Activated naive CD4-positive, alpha-beta T cell (primary cell): ENCODE measurements at places on chromosomes 5 and 9.

DNA sequence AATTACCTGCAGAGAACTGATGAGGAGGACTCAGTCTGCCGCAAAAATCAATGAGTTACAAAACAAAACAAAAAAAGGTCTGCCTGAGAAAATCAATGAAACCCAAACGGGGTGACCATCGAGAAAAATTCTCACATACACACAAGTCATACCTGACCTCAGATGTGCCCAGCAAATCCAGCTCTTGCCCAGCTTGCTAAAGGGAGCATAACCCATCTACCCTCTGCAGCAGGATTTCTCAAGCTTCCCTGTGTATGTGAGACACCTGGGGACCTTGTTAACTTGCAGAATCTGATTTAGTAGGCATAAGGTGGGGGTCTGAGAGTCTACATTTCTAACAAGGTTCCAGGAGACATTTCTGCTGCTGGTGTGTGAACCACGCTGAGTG is 126.3 kb downstream of the TLE1 start:
- no peak for DNase-seq

DNA sequence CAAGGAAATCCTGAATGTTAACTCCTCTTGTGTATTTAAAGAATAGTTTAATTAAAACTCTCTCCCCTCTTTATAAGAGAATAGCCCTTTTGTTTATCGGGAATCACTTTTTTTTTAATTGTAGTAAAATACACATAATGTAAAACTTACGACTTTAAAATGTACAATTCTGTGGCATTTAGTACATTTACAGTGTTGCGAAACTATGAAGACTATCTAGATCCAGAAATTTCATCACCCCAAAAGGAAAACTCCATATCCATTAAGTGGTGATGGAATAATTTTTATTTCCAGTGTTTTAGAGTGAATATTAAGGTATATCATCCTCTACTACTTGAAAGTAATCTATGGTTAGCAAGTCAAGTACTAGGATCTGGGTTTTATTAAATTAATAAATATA is 36.8 kb downstream of the KDM3B start:
- DNase-seq, result no peak

DNA sequence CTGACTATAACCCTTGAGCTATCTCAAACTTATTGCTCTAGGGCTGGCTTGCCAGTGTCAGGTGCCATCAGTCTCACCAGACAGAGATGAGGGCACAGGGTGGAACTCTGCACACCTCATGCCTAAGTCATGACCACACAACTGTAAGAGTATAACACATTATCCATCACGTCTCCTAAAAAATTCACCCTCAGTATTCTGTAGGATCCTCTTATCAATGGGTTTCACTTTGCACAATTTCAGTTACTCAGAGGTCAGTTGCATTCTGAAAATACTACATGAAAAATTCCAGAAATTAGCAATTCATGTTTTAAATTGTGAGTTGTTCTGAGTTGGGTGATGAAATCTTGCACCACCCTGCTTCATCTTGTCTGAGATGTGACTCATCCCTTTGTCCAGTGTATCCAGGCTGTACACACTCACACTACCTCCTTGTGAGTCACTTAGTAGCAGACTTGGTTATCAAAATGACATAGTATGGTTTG is 690.9 kb upstream of the CDH18 start:
- no peak for DNase-seq

- DNase-seq, result no peak
Observed at GRCh38 chr5:59351076-59351794, 542.3 kb downstream of the PDE4D start.

- no peak for DNase-seq
Observed at GRCh38 chr5:50320131-50320749, 120.8 kb downstream of the EMB start.

DNA sequence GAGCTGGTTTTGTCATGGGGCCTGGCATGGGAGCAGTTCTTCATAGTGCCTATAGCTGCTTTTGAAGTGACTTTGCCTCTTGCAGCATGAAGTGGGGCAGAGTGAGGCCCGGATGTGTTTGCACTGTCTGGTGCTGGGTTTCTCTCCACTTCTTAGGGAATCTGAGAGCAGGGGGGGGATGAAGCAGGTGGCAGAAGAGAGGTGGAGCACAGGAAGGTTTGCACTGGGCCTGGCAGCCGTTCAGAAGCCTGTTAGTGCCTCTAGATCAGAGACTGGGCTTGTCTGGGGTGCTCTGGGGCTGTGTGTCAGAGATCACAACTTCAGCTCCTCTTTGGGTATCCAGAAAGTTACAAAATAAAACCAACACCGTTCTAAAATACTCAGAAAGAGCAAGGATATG is 18.4 kb downstream of the USP20 start:
- no peak for DNase-seq

DNA sequence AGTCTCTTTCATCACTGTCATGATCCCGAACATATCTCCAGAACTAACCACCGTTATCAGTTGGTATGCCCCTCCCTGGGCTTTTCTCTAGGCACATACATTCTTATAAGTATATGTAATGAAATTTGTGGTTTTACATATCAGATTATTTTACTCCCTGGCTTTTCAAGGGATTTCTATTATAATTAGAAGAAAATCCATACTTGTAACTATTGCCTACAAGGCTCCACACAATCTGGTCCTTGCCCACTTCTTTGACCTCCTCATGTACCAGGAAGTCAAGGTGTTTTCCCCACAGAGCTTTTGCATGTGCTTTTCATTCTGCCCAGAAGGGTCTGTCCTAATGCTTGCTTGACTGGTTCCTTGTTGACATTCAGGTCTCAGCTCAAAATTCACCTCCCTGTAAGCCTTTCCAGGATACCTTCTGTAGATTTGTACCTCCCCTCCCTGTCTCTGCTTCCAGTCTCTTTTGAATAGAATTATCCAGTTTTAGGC is 33.6 kb upstream of the HSD17B4 start:
- no peak for DNase-seq

GRCh38 chr5:175710326-175710725 is 52.5 kb downstream of the HRH2 start:
- no peak for DNase-seq

DNA sequence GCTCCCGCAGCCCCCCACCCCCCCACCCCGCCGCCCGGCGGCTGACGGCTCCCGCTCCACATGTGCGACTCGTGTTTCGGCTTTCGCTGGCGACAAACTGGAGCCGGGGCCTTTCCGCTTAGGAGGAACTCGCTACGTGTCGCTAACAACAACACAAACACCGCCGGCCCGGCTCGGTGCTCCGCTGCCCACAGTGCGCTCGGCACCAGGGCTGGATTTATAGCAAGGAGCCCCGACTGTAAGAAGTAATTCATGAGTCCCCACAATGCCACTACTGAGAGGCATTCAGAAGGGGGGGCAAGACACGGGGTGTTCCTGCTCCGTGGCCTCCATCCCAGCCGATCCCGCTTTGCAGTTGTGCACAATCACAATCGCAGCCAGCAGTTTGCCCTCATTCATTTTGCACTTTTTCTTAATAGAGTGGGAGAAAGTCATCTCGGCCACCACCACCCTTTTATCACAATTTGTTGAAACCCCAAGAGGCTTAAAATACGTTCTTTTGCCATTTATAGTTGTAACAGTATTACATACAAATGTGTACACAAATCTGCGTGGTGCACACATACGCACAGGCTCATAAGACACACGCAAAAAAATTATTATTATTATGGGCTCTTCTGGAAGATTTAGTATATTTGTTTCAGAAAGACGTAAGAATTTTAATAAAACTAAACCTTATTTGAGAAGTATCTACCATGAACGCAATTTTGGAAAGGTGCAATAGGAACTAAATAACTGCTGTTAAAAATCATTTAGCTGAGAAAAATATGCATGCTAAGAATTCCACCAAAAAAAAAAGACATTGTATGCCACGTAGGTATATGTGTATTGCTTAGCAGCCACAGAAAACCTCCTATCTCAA is 48.1 kb downstream of the EBF1 start:
- DNase-seq, result no peak

DNA sequence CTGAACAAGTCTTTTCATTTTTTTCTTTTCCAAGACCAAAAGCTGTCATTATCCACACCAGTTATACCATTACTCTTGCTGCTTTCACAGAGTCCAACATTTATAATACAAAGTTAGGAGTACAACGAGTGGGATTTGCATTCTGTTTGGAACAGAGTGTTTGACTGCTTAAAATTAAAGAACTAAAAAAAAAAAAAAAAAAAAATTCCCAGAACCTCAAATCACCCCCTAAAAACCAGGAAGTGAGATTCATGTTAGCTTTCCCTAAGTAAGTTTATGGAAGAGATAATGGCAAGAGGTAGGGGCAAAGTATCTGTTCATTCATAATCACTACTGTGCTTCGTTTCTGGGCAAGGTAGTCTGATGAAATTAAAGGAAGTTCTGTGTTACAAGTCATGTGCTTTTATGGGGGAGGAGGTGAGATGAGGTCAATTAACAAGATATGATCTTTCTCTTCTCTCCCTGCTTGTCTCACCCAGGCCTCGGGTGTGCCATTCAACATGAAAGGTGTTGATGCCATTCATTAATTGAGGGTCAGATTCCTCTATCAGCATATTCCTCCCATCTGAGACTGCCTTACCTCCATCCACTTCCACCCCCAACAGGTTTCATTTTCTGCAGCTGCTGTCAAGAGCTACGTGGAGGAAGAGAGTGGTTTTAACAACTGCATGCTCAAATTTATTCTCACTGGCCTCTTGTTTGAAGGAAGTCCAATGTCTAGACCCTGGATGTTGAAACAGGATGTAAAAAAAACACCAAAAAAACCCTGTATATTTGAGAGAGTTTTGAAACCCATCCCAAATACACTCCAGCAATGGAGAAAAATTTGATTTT is 58.1 kb downstream of the MARCHF3 start:
- no peak for DNase-seq

DNA sequence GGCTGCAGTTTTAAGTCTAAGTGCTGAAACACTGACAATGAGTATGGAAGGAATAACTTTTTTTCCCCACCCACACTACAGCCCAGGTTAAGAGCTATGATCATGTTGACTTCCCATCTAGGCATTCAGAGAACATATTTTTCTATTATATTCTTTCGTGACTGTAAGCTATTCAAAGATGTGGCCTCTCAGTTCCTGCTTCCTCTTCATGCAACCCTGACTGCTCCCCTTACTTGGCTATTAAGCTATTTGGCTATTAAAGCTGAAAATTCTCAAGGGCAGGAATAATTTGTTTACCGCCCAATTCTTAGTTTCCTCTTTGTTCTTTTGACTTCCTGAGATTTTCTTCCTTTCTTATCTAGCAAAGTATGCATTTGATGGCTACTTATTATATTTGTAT is 18.6 kb upstream of the ALDH1A1 start:
- no peak for DNase-seq

DNA sequence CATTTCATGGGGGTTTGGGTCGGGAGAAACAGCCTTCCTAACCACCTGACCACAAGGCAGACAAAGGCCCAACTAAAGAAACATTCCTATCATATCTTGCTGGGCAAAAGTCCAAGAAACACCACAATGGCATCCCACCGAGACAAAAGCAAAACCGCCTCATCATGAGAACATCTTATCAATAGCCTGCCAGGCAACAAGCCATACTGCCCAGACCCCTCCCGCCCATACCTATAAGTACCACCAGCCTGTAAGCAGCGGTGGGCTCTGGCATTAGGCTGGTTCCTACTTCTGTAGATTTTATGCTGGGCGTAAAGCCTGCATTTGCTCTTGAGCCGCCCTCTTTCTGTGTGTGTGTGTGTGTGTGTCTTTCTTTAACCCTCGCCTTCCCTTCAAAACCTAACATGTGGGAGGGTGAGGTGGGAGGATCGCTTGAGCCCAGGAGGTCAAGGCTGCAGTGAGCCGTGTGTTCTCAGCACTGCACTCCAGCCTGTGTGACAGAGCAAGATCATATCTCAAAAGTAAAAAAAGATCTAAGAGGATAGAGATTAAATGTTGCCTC is 56.9 kb downstream of the PDE6A start:
- no peak for DNase-seq

- DNase-seq, result no peak
Observed at GRCh38 chr5:143968071-143968878, 156.3 kb downstream of the HMHB1 start.

DNA sequence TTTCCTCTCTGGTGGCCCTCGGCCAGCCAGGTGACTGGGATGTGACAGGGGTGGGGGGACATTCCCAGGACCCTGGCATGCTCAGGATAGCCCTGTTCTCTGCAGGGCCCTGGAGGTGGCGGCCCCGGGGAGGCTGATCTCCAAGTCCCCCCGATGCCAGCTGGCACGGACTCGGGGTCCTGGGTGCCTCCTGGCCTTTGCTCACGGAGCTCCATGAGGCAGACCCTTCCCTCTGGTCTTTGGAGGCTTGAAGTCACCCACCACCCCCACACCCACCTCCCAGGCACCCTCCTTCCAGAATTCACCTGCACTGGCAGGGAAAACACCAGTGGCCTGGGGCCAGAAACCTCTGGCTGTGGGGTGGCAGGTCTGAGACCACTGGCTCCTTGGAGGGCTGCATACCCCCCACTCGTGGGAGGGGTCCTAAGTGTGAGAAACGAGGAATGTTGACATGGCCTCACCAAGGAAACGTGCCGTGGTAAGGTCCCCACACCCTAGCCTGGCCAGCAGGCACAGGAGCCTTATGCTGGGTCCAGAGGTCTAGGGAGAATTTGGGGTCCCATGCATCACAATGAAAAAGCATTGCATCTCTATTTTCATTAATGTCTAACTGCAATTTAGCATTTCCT is 130.8 kb upstream of the FAM120A start:
- no peak for DNase-seq

DNA sequence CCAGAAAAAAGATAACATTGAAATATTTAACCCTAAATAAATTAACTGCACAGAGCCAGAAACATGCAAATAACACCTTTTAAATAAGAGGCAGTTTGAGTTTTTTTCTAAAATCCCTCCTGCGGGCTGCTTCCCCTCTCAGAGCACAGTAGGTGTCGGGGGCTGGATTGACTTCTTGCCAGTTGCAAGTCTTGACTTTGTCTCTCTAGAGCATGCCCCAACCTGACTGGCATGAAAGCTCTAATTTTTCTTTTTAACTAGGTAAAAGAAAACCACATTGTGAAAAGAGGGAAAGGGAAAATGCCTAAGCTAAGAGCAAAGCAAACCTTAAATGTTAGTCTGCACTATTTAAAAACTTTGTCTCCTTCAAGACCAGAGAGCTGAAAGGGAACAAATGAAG is 46.4 kb upstream of the DNAH5 start:
- DNase-seq, result no peak

- no peak for DNase-seq
Observed at GRCh38 chr5:15106530-15107283, 235.1 kb upstream of the ANKH start.

DNA sequence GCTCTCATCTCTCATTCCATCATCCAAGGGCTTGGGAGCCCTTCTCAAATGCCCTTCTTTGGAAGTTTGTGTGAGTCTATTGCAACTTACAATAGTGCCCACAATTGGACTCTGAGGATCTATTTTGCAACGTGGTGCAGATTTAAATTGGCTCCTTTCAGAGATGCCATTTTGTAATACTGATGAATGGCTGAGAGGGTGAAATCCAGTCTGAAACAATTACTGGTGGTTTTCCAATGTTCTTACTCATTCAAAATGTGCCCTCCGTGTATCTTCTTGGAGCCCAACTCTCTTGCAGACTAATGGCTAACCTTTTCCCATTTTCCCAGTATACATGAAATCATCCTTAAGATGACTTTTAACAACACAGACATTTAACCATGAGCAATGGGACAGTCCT is 6.1 kb downstream of the ZNF462 start:
- no peak for DNase-seq

GRCh38 chr9:81268048-81268447 is 421.3 kb downstream of the TLE1 start:
- DNase-seq, result no peak

GRCh38 chr5:8349855-8350254 is 480.9 kb downstream of the MTRR start:
- DNase-seq, result no peak

- DNase-seq, result no peak
Observed at GRCh38 chr5:74848553-74849025, 17.6 kb downstream of the FAM169A start.
